ENCODE measurements at places on chromosomes 7 and 10.

DNA sequence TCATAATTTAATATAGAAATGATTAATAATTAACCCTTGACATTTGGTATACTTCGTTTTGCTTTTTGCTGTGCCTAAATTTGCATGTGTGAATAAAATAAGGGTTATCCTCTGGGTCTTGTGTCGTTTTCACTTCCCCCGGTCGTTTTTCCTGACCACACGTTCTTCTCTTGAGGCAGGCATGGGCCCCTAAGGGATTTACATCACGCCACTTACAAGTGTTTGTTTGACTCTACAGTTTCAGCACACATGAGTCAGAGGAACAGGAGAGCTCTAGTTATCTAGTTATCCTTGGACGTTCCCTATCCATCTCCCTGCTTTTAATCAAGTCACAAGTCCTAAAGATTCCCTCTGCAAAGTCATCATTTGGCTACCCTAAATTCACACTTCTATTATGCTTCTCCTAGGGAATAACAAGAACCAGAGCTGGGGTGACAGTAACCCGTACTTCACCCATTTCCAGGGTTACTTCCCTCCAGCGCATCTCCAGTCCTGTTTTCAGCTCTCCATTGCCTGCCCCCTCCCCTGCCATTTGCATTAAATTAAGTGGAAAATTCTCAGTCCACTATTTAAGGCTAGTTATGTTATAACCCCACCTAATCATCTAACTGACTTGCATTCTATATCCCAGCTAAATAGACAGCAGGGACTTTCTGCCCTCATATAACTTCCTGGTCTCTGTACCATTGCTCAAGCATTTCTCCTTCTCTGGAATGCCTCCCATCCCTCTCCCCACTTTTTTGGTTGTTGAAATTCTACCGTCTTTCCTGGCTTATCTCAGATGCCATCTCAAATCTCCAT, 206.9 kb downstream of the PTEN start:
- no peak for DNase-seq

GRCh38 chr10:131199646-131200045, 111.9 kb downstream of the TCERG1L start:
- DNase-seq = no peak

DNA sequence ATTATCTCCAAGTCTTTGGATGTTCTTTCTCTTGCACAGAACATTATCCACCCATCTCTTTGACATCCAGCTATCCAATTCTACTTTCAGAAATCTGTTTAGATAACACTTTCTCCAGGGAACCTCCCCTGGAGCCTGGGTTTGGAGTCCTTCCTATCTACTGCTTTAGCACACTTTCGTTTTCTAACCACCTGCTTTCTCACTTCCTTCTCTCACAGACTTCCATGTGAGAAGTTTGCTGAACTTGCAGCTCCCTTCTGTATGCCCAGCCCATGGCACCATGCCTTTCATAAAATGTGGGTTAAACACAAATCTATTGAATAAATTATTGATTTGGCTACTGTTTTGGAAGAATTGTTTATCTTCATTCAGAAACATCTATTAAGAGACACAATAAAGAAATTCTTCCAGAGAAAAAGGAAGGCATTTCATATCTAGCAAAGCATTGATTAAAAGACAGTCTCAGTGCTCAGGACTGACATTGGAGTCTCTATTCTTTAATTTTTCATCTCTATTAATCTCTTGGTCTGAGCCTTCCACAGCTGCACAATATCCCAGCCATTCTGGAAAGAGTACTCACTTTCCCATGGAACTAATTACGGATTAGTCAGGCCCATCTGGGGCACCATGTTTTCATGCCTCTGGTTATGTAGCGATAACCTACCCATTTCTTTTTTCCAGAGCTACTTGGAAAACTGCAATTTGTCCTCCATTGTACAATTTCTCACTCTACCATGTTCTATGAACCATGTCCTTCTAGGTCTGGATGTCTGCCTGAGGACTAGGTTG, 1077.3 kb downstream of the SORCS3 start:
- no peak for DNase-seq

GRCh38 chr10:7230951-7231350, 179.9 kb downstream of the SFMBT2 start:
- DNase-seq = no peak

DNA sequence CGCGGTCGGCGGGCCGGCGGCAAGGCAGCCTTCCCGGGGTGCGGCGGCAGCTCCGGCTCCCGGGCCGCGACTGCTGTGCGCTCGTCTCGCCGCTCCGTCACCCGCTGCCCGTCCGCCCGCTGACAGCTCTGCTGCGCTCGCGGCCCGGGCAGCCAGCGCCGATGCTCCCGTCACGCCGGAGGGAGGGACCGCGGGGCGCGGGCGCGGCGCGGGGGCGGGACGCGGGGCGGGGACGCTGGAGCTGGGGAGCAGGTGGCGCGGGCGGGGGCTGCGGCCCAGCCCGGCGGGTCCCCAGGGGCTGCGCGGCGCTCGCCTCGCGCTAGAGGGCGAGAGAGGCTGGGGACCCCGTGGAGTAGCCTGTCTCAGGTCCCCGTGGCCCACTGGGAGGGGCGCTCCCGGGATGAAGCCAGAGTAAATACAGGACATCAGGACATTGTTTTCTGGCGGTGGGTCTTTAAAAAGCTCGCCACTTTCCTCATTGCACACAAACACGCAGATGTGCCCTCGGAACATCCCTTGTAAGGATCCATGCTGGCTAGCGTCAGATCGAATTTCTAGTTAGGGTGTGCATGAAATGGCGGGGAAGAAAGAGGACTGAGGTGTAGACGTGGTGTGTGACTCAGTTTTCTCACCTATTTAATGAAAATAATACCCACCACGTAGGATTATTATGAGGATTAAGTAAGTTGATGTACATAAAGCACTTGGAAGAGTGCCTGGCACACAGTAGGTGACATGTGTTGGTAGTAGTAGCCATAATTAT, at the start of gene ELAPOR2:
Gene ELAPOR2, minus strand, starts transcription at position 130 of the 763 bp plus-strand sequence. CDS start 141 bp downstream, outside the sequence.
- DNase-seq = peak; percentile 81

- no peak for DNase-seq
Observed at GRCh38 chr7:39880556-39880955, 69.5 kb upstream of the CDK13 start.

DNA sequence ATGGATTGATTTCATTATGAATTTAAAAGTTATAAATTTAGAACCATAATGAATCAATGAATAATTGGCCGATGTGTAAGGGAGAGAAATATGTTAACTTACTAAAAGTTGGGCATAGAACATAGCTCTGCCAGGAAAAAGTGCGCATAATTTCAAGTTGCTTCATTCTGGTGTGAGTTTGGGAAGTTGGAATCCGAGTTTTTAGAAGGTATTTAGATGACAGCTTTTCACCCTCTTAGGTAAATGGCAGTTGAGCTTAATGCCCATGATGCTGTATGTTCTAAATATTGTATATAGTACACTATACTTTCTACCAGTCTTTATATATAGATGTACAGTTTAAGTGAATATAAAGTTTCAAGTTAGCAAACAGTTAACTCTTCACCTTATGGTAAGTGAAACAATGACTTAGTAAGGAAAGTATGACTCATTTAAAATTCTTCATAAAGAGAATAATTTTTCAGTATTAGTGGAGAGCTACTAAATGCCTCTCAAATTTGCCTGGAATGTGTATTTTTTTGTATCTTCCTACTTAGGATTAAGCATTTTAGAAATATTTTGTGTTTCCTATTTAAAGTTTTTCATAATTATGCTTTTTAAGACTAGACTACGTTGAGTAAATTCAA, 1.6 kb downstream of the C1GALT1 start:
- DNase-seq = no peak

- DNase-seq = no peak
Observed at GRCh38 chr7:40095695-40096327, 38.6 kb downstream of the MPLKIP start.

DNA sequence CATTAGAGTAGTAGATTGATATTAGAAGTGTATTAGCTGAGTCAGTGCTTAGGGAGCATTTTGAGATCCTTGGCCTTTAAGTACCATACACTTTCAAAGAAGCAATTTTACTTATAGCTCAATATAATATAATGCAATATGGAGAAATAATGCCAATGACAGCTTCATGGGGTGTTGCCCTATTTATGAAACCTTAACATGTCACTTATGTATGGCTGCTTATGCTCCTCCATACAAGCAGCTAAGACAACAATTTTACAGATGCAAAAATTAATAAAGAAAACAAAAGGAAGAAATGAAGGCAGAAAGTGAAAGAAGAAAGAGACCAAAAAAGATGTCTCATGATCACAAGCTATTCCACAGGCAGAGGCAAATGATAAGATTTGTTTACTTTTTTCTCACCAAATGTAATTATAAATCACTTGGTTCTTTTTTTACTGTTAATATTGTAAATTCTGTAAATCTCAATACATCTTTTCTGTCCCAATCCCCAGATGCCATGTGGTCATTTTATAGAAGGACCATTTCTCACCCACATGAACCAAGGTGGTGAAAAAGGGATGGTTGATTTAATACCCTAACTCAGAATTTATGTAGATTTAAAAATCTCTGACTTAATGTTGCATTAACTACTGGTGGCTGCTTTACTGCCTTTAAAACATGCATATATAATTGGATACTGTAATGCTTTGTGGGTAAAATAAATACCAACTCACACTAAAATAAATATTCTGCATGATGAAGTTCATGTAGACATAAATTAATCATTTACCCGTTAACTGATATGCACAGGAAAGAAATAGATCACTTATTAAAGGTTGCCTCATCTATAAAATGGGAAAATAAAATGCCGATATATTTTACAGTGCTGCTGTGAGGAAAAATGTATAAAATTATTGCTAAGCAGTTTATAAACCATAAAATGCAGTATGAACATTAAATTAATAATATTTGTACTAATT, 33.5 kb upstream of the RHOBTB1 start:
- no peak for DNase-seq

- no peak for DNase-seq
Observed at GRCh38 chr10:69558559-69558958, 14.7 kb downstream of the NEUROG3 start.

- DNase-seq = no peak
Observed at GRCh38 chr10:70602665-70603448, at the start of gene PRF1. TSS of gene PRF1 (minus strand) at chr10:70602741. CDS start at chr10:70600902, 1,839 bp downstream.

DNA sequence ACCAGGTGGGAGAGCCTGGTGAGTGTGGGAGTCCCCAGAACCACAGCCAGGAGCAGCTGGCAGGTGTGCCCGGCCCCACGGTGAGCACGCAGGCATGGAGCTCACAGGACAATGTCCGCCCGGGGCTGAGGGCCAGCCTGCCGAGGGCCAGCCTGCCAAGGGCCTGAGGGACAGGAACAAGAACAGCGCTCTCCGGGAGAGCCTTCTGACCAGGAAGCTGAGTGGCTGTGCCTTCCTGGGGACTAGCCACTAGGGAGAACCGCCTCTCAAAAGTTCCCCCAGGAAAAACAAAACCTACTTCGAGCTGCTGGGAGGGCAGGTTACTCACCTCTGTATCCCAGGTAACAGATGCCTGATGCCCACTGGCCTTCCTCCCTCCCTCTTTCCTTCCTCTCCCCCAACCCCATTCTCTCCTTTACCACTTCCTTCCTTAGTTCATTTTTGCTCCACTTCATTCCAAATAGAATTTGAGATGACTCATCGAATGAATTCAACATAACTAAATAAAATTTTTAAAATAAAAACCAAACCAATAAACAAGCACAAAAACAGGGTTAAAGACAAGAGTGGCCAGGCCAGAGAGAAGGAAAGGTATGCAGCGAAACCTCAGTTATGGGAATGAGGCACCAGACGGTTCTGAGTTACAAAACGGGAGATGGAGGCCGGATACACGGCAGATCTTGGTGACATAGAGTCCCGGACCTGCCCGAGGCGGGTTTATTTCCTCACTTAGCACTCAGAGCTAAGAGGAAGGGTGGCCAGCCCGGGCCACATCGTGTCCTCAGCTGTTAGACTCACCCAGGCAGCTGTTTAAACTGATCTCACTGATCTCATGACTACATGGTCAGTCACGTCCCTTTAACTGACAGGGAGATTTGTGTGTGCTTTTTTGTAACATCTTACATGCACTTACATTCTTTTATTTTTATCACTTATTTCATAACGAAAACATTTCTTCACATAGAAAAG, 128.5 kb downstream of the TNS3 start:
- no peak for DNase-seq

DNA sequence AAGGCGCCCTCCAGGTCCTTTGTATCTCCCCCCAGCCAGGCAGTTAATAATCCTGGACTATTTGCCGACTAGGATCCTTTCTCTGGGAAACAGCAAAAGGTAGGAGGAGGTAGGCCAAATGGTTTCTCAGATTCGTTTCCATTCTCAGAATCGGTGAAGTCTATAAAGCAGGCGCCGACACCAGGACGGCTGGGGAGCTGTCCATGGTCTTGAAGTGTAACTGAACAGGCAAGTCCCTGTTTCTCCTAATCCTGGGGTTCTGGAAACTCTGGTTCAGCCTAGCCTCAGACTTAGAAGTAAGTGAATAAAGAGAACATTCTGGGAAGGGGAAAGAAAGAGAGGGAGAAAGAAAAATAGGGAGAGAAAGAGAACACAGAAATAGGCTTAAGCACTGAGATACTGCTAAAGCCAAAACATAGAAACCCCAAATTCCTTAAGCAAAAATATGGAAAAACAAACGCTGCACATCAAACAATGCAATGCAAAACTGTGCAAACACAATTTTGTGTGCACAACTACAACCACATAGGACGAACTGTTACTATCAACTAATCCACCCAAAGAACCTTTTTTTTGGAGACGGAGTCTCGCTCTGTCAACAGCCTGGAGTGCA, 11.1 kb upstream of the INA start:
- peak; percentile 86 for DNase-seq

DNA sequence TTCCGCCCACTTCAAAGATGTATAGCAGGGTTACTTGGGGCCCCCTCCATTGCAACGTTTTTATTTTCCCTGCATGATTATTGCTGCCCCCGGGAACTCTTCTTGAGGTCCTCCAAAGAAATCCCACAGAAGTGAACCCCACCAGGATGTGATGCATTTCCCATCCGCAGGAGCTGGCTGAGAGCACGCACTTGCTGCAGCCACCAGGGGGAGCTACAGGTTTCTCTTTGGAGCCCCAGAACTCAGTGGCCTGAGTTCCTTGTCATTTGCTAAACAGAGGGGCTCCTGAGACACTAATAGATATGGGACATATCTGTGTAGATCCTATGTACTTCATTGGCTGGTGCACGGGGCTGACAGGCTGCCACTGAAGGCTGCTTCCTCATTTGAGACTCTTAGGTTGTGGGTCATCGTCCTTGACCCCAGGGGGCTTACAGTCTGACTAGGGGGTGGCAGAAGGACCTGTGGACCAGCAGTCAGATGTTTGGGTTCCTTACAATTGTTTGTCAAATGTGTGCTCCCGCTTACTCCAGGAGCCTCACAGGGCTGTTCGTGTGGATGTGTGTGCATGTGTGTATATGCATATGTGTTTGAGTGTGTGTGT, 52.3 kb upstream of the ENO4 start:
- DNase-seq = peak; percentile 78

GRCh38 chr7:102239206-102239820, 47.4 kb upstream of the SH2B2 start:
- DNase-seq = no peak

GRCh38 chr7:27842094-27842692, 102.2 kb downstream of the TAX1BP1 start:
- no peak for DNase-seq

DNA sequence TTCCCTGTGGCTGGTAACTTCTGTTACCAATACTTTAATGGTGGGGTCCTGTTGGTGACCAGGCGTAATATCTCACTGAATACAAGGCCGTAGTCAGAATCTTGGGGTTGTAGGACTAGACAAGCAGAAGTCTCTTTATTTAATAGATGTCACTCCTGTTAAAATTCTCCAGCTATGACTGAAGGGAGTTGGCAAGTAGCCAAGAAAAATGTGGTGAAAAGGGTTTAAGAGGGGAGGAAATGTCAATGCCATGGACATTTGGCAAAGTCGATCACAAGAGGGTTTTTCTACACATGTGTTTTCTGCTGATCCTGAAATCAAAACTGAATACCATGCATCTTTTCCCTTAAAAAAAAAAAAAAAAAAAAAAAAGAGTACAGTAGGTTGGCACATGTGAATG, 533.5 kb downstream of the AUTS2 start:
- no peak for DNase-seq

GRCh38 chr7:104328296-104328969, at the start of gene LHFPL3:
TSS of gene LHFPL3 (plus strand) at chr7:104328603.
- DNase-seq = peak; percentile 20

All from left kidney (tissue), 8 donors.